ENCODE measurements at places on chromosomes 16 and 17.
A peak's percentile ranks its signal among the peaks of the same experiment; 100 is the strongest.

GRCh38 chr17:37741341-37742115, 3.3 kb downstream of the HNF1B start:
- DNase-seq = no peak

DNA sequence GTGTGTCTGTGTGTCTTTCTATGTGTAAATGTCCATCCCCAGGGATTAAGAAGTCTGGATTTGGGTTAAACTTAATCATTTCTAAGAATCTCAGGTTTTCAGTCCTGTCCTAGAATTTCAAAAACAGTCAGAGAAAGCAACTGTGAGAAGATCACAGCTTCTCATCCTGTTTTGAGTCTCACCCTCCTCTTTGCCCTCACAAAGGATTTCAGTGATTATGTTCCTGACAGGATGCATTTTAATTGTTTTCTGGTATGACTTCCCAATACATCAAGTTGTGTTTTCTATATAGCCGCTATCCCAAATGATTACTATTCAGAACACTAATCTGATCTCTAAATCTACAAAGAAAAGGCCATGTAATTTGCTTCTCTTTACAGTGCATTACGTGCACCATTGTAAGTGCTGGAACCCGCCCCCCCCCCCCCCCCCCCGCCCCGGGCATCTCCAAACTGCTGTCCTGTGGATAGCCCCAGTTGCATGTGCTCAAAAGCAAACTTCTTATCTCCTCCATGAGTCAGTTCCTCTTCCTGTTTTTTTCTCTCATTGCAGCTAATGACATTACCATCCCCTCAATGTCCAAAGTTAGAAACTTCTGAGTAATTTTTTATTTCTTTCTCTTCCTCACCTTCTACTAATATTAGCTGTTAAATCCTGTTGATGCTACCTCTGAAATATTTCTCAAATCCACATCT, 73.9 kb downstream of the CDH13 start:
- DNase-seq = no peak

DNA sequence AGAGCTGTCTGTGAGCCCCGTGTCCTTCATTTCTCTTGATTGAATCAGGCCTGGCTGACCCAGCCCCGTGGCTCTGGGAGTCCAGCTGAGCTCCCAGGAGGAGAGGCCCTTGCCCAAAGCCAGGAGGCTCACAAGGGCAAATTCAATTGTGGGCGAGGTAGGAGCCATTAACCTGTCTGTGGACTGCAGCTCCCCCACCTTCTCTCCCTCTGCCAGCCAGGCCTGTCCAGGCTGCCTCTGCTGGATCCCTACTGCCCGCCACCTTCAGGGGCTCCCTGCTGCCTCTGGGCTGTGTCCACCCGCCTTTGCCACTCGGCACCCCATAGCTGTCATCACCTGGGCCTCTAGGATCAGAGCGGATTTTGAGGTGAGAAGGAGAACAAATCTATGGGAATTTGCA, 61.9 kb downstream of the RTN4RL1 start:
- no peak for DNase-seq

DNA sequence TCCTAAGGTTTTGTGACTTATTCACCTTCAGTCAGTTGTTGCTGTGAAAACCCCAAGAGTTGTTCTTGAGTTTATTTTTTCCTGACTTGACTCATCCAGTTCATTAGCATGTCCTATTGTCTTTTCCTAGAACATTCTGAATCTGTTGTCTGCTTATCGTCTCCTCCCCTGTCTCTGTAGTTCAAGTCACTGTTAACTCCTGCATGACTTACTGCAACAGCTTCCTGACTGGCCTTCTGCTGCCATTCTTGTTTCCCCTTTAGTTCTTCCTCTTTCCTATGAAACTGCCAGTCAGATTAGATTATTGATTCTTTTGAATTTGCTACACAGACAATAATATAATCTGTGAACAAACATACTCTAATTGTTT, 161.5 kb downstream of the FTO start:
- DNase-seq = peak; percentile 84

- no peak for DNase-seq
Measured at GRCh38 chr16:69932228-69932627, 18.9 kb upstream of the CLEC18A start.

GRCh38 chr16:27489906-27490305, 59.8 kb downstream of the GTF3C1 start:
- DNase-seq = no peak

GRCh38 chr16:81921843-81922584, 89.3 kb downstream of the SDR42E1 start:
- DNase-seq = no peak

GRCh38 chr16:87065446-87066132, 251.6 kb downstream of the C16orf95 start:
- no peak for DNase-seq

- no peak for DNase-seq
Measured at GRCh38 chr16:54040480-54040879, 246.1 kb downstream of the IRX3 start.

- peak; percentile 53 for DNase-seq
Measured at GRCh38 chr17:71260366-71260940, 860.4 kb upstream of the SOX9 start.

DNA sequence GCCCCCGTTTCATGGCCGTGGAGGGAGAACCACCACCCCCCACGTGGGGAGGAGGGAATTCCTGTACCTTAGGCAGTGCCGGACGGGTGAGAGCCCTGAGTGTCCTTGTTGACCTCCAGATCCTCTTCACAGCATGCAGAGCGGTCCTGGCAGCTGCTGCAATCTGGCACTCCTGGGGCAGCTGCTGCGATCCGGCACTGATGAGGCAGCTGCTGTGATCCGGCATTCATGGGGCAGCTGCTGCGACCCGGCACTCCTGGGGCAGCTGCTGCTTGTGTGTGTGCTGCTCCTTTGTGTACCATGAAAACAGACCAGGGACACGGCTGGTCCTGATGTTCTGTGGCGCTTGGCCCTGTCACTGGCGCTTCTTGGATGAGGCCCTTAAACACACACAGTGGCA, 12.8 kb downstream of the ZNF778 start:
- no peak for DNase-seq

GRCh38 chr16:88523309-88524161, 46.7 kb upstream of the ZC3H18 start:
- DNase-seq = no peak

- no peak for DNase-seq
Measured at GRCh38 chr16:85571563-85571812, 41.6 kb upstream of the GSE1 start.

GRCh38 chr16:87806641-87807546, 41.1 kb upstream of the KLHDC4 start:
- DNase-seq = peak; percentile 99

- DNase-seq = peak; percentile 32
Measured at GRCh38 chr16:53068423-53068833, 13.6 kb downstream of the CHD9 start.
